Psoas muscle (tissue), 8 donors: ENCODE measurements at places on chromosomes 3 and 15.

DNA sequence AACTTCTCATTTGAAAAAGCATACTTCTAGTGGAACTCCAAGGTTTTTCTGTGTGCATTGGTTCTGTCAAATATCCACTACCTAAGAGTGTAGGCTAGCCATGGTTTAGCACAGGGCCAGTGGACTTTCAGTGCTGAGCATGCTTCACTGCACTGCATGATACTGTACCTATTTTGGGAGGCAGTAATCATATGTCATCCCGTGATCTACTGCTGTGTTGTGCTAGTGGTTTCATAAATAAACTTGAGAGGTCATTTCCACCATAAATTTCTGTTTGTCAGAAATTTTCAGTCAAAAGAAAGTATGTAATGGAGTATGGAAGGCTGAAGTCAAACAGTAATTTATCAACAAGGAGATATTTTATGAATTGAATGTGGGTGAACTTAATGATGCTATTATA is 203.6 kb downstream of the ROBO1 start:
- DNase-seq: no peak

- no peak for DNase-seq
Observed at GRCh38 chr3:169455472-169455871, 208.0 kb downstream of the MECOM start.

DNA sequence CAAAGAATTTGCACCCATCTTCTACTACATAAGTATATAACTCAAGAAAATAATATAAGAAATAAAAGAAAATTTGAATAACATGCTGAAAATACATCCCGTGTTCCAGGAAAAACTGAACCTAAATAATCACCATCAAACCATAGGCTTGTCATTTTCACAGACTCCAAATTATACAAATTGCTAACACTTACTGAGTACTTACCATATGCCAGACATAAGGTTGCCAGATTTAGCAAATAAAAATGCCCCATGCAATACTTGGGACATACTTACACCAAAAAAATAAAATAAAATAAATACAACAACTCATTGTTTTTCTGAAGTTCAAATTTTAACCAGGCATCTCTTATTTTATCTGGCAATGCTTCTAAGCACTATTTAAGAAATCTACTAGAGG is 760.4 kb upstream of the SEMA6D start:
- no peak for DNase-seq

DNA sequence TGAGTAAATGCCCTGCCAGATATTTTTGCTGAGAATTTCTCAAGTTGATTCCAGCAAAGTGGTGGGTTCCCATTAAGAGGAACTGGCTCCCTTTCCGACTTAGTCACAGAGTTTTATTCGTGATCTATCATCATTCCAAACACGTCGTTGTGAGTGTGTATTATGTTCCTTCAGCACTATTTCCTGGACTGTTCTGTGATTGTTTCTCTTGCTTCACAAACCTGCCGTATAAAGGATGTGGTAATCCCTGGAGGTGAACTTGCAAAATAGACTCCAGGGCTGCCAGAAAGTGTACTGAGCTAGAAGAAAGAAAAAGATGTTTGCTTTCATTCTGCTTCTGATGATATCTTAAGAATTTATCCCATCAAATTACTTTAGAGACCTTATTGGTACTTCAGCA is 14.5 kb upstream of the CAPN3 start:
- no peak for DNase-seq

DNA sequence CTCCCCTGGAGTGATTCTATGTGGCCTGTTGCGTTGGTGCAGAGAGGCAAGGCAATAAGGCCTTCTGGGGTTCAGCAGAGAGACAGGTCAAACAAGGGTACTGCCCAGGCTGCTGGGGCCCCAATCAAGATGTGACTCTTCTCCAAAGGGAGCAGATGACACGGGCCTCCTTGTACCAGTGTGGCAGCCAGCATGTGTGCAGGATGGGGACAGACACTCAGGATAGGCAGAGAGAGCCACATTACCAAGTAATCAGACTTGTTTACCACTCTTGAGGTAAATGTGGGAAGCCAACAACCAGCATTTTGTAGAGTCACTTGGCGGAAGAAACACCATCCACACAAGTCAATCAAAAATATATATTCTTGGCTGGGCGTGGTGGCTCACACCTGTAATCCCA is 95.3 kb upstream of the DLG1 start:
- DNase-seq: no peak

- DNase-seq: no peak
Observed at GRCh38 chr3:86578071-86578470, 412.9 kb downstream of the VGLL3 start.

DNA sequence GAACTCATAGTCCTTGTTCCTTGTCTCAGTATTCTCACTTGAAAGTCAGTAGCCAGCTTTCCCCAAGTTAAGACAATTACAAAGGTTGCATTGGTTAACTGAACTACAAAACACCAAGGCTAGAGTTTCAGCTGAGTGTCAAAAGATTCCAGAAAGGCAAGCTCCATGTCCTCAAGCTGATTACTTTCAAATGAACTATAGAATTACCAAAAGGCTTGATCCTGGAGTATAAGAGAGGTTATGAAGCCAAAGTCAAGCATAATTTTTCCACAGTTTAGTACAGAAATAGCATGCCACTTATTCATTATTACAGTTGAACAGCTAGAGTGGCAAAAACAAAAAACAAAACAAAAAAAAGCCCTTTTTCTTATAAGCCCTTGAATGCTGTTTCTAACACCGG is 51.9 kb downstream of the ZBTB20 start:
- DNase-seq: no peak

DNA sequence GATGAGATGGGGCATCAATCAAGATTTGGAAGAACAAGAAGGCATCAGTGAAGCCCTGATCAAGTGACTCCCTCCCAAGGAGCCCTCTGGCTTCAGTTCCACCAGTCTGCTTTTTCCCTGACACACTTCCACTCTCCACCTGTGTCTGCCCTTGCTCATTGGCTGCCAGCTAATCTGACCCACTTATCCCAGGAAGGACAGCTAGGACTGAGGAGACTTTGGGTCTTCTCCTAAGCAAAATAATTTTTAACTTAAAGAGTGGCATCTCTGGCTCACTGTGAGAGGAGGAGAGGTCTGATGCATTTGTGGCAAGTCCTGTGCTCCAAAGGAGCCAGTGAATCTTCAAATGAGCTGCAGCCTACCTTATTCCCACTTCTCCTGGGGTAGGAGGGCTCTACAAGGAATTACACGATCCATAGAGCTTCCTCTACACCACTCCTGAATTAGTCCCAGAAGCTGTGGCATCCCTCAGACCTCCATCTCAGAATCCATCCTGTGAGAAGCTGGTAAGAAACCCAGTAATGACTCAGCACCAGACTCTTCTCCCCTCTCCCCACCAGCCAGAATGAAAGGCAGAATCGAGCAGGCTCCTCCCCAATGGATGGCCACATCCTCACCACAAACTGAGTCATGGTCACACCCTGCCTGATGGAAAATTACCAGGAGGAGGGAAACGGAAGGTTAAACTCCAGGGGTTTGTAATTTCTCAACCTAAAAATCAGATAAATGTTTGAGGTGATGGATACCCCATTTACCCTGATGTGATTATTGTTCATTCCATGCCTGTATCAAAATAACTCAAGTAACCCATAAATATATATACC is 6.3 kb upstream of the PKM start:
- DNase-seq: peak; percentile 77

DNA sequence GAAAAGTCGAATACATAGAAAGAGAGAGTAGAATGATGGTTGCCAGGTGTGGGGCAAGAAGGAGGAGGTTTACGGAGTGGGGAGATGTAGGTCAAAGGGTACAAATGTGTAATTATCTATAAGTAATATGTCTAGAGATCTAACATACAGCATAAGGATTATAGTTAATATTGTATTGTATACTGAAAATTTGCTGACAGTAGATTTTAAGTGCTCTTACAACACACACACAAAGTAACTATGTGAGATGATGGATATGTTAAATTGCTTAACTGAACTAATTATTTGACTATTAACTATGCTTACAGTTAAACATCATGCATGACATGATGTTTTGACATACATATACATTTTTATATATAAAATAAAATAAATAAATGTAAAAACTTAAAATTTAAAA is 192.7 kb downstream of the ZIC4 start:
- no peak for DNase-seq

- DNase-seq: no peak
Observed at GRCh38 chr3:119731560-119732343, 28.9 kb downstream of the CFAP91 start.

GRCh38 chr3:157147099-157147803 is 12.7 kb downstream of the CCNL1 start:
- DNase-seq: no peak

DNA sequence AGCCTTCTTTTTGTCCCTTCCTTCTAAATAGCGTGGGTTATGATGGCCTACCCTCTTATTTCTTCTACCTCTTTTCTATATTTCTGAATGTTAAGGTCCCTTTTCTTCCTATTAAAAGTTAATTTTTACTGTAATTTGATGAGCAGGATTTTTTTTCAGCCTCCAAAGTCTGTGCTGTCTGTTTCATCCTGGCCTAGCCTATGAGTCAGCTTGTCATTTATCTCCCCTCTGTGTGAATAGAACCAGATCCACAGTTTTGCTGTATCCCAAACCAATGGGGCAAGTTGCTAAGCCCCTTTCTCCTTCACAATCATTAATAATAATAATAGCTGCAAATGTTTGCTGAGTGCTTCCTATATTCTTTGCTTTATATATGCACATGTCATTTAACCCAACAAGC is 18.1 kb upstream of the C3orf38 start:
- DNase-seq: no peak

- DNase-seq: no peak
Observed at GRCh38 chr15:55361048-55361447, 42.0 kb downstream of the PIGB start.

GRCh38 chr3:187954873-187955586 is 198.9 kb upstream of the LPP start:
- peak; percentile 72 for DNase-seq

- DNase-seq: peak; percentile 18
Observed at GRCh38 chr3:14725564-14726440, 50.9 kb downstream of the C3orf20 start.

DNA sequence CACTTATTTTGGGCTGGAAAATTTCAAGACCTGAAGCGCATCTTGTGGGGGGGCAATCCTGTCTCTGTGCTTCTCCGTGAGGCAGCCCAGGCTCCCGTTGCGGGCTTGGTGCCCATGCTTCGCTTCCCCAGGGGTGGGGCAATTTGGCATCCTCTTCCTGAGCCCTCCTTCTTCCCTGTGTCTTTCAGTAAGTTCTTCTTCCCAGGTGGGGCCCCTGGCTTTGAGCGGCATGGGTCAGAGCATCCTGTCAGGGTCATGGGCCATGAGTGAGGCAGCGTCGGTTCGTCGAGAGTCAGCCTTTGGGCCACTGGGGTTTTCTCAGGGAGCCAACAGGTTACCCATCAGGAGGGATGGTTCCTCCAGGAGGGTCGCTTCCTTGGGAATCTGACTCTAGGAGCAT is 200.7 kb downstream of the UBE3A start:
- peak; percentile 6 for DNase-seq

- DNase-seq: no peak
Observed at GRCh38 chr3:45027441-45027840, 1.3 kb downstream of the CLEC3B start.

GRCh38 chr15:65653801-65654521 is 32.2 kb downstream of the SLC24A1 start:
- no peak for DNase-seq

GRCh38 chr3:48507256-48508061 is 3.5 kb upstream of the SHISA5 start:
- peak; percentile 61 for DNase-seq

DNA sequence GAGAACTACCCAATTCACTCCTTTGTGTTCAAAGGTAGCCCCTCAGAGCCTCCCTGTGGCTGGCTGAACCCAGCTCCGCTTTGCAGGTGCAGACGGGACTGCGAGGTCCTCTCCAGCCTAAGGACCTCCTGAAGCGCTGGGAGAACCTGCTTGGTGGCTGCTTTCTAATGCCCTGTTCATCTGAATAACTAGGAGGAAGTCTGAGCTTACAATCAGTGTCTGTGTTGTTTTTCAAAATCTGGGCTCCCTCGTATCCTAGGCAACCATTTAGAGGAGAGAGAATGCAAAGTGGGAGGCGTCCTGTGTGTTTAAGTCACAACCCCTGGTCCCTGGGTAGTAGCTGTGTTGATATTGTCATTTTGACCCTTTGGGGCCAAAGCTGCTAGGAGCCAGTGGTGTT is 99.9 kb downstream of the GABRG3 start:
- no peak for DNase-seq
